Lower leg skin (tissue), 4 donors: ENCODE measurements at places on chromosomes 12 and 14. TPM values are rescaled to one million over a fixed set of nuclear protein-coding genes. Genes with fewer than 3 reads are reported as not detected.

DNA sequence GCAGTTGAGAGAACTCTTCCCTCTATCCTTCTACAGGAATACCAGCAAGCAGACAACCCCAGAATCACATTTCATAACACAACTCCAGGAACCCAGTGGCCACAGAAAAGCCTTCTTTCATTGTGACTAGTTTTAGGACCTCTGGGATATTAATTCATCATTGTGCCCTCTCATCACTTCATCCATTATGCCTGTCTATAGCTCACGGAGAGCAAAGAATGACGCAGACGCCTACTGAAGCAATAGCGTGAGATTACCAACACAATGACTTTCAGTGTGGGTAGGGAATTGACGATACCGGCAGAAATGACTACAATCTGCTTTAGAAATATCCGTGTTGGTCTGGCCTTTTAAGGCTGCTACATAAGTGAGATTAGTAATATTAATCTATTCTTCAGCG is 158.1 kb upstream of the FOXG1 start:
- DNase-seq = no peak

DNA sequence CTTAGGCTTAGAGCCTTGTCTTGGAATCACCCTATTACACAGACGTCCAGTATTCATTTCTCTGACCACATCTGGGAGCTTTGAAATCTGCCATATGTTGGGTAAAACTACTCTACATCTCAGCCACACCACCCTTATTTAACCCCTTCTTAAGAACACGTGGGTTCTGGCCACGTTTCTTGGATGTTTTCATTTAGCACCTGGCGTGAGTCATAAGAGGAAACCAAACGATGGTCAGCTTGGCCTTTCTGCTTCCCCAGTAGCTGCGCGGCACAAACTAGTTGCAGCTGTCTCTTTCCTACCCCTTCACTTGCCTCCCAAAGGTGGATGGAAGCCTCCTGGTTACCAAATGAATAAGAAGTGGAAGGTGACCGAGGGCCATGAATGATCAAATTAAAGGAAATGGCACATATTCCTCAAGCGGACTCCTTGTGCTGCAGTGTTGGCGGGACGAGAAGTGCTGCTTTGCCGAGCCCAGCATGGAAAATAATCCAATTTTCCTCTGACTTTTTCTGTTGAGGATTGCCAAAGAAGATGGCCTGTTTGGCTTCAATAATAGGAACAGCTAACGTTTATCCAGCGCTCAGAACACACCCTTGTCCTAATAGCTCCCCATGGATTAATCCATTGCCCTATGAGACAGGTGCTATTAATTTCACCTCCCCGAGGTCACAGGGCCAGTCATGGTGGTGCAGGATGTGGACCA is 154.1 kb downstream of the ZNF664 start:
- no peak for DNase-seq

GRCh38 chr12:32211066-32211899 is 104.6 kb downstream of the BICD1 start:
- no peak for DNase-seq

DNA sequence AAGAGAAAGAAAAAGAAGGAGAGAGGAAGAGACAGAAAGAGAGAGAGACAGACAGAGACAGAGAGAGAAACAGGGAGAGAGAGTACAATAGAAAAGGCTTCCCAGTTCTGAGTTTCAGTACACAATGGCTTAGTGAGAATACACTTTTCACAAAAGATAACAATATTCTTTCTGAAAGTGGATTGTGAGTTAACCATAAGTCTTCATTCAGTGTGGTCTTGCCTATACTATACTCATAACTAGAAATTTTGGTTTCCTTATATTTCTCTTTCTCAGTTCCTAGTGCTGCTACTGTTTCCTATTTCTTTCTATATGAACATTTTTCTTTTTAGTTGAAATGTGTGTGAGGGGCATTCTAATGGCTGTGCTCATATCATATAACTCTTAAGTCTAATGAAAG is 9.3 kb downstream of the CD163L1 start:
- no peak for DNase-seq

DNA sequence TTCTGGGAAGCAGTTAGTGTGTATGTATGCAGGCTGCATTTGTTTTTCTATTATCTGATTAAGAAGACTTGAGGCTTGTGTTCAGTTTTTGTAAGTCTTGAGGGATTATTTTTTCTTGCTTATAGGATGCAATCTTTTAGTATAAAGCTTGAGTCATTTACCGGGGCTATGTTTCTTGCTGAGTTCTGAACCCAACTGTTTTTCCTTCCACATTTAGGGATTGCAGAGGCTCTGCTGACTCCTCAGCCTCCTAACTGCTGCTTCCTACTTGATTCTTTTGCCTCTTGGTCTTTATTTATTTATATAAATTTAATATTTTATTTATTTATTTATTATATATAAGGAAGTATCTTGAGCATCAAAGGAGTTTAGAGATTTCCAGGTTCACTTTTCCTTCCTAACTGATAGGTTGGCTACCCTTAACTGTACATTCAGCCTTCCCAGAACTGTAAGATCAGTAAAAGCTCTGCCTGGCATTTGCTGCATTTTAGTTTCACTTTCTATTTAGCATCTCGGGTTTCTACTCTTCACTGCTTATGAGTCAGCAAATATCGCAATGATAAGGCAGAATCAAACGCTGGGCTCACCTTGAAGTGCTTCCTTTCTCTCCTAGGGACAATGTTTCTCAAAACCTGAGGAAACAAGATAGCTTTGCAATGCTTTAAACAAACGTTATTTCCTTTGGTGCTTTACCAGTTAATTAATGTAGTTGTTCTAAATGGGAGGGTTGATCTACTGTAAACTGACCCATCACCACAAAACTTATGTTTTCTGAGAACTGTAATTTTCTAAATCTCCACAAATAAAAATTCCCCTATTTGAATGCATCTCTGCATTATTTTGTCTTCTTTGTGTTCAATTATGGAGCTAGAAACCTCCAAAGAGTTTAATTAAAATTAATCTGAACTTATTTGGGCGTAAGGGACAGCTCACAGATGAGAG is 1183.7 kb upstream of the TMEM132C start:
- no peak for DNase-seq

- no peak for DNase-seq
Observed at GRCh38 chr14:79083356-79083755, 913.2 kb downstream of the NRXN3 start.

- no peak for DNase-seq
Observed at GRCh38 chr12:75933101-75933500, 98.5 kb downstream of the PHLDA1 start.

The TAS2R20 gene
- 0.75 TPM for total RNA-seq

The B4GALNT3 gene
- total RNA-seq = 54.8 TPM

DNA sequence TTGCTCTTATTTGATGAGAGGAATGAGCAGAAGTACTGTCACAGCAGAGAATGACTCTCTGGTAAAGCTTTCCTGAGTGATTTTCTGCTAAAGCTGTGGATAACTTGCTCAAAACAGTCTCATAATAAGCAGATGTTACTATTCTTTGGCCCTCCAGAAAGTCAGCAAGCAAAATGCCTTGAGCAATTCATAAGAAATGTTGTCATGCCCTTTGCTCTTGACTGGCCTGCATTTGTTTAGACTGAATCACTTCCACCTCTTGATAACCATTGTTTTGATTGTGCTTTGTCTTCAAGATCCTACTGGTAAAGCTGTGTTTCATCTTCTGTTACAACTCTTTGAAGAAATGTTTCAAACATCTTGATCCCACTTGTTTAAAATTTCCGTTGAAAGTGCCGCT is 457.9 kb upstream of the FOXG1 start:
- DNase-seq = no peak

- DNase-seq = no peak
Observed at GRCh38 chr12:42277396-42278127, 39.5 kb upstream of the YAF2 start.

GRCh38 chr12:12442548-12443071 is 85.7 kb downstream of the BORCS5 start:
- DNase-seq = no peak

- DNase-seq = no peak
Observed at GRCh38 chr12:9980126-9980525, 8.9 kb downstream of the CLEC12A start.

The DCAF11 gene
- total RNA-seq = 53.3 TPM

DNA sequence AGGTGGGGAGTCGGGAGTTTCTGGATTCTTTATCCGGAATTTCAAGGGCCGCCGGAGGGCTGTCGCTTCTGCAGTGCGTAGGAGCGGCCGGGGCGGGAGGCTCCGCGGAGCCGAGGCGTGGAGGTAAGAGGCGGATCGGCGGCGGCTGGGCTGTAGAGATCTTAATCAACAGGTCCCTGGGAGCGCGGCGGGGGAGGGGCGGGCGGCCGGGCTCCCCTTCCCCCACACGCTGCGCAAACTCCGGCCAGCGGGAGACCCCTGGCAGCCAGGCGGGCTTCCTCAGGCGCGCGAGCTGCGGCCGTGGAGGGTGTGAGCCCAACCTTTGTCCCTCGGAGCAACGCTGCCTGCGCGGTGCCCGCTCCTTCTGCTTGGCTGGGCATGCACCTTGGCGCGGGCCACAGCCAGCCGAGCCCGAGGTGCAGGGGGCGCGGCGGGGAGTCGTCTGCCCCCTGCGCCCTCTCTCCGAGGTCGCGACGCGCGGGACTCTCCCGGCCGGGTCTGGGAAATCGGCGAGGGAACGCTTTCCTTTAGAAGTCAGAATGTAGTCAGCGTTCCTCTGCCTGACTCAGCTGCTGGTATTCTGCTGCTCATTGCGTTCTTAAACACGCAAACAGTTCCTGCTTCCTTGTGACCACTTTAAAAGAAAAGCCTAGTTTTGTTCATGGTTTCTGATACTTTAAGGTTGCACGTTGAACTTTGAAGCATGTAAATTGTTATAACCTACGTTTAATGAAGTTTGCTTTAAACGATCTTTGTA is at the start of gene PALS1:
PALS1 (plus strand) TSS at position 25 of the 757 bp plus-strand sequence. CDS start 37,736 bp downstream, outside the sequence.
- no peak for DNase-seq

The AQP2 gene
- 0.36 TPM for total RNA-seq

The USP15 gene
- total RNA-seq = 59.3 TPM

DNA sequence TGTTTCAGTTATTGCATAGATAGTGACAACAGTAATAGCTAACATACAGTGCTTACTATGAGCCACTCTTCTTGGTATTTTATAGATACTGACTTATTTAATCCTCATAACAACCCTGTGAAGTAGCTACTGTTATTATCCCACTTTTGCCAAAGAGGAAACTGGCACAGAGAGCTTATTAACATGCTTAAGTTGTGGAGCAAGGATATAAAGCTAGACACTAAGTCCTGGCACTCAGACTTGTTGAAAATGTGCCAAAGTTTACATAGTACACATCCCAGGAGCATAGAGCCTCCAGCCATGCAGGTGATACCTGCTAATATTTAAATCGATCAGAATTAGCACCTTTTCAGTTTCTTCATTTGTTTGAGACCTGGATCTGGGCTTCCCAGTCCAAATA is 41.8 kb downstream of the VEZT start:
- no peak for DNase-seq
